ENCODE measurements at places on chromosomes 3 and 15.

DNA sequence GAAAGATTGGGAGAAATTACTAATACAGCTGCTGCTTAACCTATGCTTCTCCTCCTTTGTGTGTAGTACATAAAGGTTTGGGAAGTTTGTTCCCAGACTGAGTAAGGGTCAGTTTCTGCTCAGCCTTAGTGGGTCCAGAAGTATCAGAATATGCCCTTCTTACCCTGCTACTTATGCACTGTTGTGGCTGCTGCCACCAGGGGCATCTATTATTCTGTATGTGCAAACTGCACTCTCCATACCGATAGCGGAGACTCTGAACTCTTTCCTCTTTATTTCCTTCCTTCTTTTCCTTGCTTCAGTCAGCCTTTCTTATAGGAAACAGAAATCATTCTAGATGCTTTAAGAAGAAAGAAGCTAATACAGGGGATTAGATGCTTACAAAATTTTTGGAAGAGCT, 4.0 kb downstream of the NEDD4 start:
- no peak for DNase-seq

GRCh38 chr3:194740859-194741491, 55.3 kb downstream of the FAM43A start:
- DNase-seq: no peak

GRCh38 chr3:130459944-130460343, 57.0 kb upstream of the COL6A6 start:
- DNase-seq: no peak

- no peak for DNase-seq
Measured at GRCh38 chr3:124993466-124993865, 58.9 kb upstream of the MUC13 start.

- no peak for DNase-seq
Measured at GRCh38 chr3:77489216-77489615, 449.3 kb downstream of the ROBO2 start.

DNA sequence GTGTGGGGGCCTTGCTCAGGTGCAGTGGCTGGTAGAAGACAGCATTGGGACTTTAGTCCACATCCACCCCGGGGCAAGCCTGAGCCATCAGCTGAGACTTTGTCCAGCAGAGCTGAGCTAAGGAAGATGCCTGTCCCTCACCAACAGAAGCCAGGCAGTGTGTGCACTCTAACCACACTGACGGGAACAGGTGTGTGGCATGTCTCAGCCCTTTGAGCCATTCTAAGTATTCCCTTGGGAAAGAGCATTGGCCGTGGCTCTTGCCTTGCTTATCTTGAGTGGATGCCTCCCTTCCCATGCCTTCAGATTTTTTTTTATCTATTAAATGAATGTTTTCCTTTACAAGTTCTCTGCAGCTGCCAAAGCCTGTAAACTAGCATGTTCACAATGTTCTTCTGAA, 3.5 kb downstream of the GABRA5 start:
- DNase-seq: no peak

DNA sequence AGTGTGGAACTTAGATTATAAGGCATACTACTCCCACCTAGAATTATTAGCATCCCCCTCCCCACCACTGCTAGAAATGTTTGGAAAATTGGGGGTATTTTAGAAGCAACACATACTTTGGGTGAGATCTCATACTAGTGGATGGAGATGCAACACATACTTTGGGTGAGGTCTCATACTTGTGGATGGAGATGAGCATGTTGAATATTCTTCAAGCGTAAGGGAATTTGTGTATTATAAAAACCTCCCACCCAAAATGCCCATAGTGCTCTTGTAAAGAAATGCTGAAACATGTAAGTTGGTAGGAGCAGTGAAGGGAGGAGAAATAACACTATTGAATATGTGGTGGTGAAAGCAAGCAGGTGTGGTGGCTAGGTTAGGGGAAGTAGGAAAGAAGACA, 124.0 kb upstream of the EPHA3 start:
- DNase-seq: no peak

GRCh38 chr15:98178861-98179260, 218.4 kb downstream of the ARRDC4 start:
- DNase-seq: no peak

DNA sequence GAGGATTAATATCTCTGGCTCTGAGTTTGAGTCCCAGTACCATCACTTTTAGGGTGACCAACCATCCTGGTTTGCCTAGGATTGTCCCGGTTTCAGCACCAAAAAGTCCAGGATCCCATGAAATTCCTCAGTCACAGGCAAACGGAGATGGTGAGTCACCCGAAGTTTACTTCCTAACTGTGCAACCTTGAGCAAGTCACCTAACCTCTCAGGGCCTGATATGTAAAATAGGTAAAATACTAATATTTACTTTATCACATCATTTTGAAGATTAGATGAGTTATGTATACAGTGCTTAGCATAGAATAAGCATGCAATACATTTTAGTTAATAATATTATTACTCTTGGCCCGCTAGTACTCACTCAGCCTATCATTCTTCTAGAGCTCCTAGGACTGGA, 91.1 kb upstream of the KCNMB2 start:
- DNase-seq: no peak

DNA sequence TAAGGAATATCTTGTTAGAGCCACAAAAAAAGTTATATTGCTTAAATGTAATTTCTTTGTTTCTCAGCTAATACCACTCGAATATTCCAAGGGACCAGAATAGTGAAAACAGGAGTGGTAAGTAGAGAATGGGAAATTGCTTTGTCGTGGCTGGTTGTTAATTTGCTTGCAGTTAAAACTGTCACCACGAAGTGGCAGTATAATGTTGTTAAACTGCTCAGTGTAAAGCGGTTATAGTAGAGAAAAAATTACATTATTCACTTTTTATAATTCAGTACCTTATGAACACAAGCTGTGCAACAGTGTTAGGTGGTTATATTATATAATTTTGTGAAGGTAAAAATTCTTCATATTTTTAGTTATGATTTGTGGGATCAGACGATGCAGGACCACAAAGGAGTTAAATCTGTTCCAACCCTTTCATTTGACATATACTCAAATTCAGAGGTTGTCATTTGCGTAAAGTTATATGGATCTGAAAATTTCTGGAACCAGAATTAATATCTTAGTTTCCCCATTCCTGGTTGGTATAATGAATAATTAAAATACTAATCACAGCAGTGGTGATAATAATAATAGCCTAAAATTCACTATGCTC, 171.8 kb downstream of the FEZF2 start:
- peak; percentile 34 for DNase-seq

- DNase-seq: no peak
Measured at GRCh38 chr15:77201665-77202064, 130.8 kb upstream of the TSPAN3 start.

GRCh38 chr15:61216519-61216918, 12.6 kb downstream of the RORA start:
- no peak for DNase-seq

DNA sequence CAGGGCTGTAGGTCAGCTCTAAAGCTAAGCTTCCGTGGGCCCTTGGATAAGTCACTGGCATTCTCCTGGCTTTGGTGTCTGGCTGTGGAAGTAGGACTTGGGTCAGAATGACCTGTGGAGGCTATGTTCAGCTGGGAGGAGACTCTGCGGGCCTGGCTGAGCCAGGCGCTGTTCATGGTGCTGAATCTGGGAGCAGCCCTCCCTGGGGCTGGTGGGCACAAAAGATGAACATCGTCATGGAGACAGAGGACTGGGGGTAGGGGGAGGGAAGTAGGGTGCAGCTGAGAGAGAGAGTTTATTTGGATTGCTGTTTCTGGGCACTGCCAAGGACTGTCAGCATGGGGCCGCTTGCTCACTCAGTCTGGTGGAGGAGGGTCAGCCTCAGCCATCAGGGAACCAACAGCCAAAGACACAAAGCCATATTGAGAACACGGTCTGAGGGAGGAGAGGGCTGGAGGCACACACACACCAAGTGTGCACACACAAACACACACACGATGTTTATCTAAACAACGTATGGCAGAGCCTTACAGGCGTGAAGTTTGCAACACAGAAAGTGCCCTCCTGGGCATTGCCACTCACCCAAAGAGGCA, 120.7 kb upstream of the LINGO1 start:
- no peak for DNase-seq

- DNase-seq: no peak
Measured at GRCh38 chr15:59137566-59137965, 32.6 kb downstream of the CCNB2 start.

DNA sequence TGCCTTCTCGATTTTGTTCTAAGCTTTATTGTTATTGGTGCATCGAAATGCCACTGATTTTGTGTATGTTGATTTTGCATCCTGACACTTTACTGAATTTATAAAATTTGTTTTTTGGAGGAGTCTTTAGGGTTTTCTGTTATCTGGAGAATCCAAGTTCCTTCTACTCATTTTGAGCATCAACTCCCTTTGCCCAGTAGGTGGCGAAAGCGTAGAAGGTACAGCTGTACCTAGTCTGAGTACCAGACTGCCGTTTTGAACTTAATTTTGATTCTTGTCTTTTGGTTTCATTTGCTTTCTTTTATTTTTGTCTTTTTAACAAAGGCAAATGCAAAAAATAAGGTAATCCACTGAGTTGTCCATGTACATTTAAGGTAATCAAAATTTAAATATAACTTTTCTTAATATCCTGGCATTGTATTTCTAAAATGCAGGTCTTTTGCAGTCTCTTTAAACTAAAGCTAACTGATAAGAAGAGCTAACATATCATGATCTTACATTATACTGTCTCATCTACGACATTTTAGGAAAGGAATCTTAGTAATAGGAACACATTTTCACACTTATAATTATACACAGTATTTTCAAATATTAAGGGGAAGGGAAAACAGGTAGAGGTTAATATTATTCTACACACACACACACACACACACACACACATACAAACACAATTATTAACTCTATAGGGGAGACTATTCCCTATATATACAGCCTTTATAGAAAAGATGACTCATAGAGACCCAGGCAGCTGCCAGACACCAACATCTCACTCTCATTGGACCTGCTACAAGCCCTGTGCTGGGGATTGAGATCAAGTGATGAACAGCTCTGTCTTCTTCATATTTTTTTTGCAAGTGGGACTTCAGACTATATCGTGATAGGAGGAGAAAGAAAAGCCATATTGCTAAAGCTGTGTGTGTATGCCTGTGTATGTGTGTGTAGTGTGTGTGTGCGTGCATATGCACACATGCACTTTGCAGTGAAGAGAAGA, 71.8 kb downstream of the SYNPR start:
- DNase-seq: no peak

DNA sequence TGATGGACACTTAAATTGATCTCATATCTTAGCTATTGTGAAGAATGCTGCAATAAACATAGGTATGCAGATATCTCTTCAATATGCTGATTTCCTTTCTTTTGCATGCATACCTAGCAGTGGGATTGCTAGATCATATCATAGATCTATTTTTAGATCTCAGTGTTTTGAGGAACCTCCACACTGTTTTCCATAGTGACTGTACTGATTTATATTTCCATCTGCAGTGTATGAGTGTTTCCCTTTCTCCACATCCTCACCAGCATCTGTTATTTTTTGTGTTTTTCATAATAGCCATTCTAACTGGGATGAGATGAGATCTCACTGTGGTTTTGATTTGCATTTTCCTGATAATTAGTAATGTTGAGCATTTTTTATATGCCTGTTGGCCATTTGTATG, 17.1 kb upstream of the RASA2 start:
- DNase-seq: no peak

DNA sequence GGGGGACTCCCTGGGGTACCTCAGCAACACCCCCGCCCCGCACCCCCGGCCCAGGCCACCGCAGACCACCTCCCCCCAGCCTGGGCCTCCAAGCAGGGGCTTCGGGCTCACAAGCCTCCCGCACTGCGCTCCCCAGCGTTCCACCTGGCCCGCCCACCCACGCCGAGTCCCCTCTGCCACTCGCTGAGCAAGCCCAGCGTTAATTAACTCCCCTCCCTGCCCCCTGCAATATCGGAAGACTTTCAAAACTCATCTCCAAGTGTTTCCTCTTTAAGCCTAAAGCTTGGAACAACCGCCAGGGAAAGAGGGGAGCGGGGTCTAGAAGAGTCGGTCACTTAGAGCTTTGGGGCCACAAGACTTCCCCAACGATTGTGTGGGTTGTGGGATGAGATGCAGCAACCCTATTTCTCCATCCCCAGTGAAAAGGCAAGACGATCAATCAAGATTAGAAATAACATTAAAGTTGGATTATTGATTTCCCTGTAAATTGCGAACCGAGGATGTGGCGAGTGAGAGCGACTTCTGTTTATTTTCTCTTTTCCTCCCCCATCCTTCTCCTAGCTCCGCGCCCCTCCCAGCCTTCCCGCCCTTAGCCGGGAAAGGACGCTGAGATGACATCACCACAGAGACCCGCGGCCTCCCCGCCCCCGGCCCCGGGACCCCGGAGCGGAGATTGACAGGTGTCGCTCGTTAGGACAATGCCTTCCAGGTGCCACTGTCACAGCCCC, 30.2 kb downstream of the NR2F2 start:
- no peak for DNase-seq

DNA sequence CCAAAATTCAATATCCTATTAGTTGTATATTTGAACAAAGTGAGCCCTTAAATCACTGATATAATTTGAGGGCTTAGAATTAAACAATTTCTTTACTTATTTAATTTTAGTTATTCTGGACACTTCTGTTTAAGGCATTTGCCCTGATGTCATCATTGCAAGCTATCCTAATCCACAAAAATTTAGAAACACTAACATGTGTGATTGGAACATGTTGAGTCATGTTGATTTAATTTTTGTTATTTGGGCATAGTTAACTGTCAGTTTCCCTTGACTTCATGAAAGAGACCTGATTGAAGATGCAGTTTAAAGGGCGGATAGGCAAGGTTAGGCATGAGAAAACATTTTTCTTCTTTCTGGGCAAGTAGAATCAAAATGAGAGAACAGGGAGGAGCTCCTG, 682.6 kb downstream of the ROBO1 start:
- no peak for DNase-seq

- DNase-seq: no peak
Measured at GRCh38 chr15:99909592-99910295, 176.5 kb upstream of the LYSMD4 start.

GRCh38 chr3:128240232-128240631, 87.0 kb downstream of the EEFSEC start:
- DNase-seq: no peak

GRCh38 chr3:168889666-168890065, 773.8 kb downstream of the MECOM start:
- no peak for DNase-seq

DNA sequence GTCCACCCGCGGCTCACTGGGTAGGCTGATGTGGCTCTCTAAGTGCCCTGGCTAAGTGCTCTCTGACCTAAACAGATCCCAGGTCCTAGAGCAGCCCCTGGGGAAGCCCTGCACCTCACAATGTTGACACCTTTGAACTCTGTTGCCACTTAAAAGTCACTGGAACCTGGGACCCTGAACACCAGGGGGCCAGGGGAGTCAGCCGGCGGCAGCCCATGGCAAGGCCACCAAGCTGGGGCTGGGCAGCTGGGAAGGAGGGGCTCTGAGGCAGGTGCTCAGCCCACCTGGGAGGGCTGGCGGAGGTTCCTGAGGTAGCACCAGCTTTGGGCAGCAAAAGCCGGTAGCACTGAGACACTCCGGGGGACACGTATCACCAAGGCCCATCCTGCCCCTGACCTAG, 129.0 kb downstream of the CHSY1 start:
- no peak for DNase-seq
